Fibroblast of the aortic adventitia (primary cell): ENCODE measurements at places on chromosomes 2 and 18. TPM values are rescaled to one million over a fixed set of nuclear protein-coding genes. Genes with fewer than 3 reads are reported as not detected.

GRCh38 chr2:97885841-97886240 is 109.9 kb downstream of the TMEM131 start:
- no peak for DNase-seq

DNA sequence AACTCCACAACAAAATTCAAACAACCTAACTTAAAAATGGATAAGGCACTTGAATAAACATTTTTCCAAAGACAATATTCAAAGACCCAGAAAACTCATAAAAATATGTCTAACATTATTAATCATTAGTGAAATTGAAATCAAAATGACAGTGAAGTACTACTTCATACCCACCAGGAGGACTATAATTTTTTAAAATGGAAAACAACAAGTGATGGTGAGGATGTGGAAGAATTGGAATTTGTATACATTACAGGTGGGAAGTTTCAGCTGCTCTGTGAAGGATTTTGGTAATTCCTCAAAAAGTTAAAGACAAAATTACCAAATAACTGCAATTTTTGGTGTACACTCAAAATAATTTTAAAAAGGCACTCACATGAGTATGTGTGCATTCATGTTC is 920.0 kb downstream of the TDRD15 start:
- no peak for DNase-seq

Gene LRP1B
- 0.36 and 0.74 TPM in 2 replicates for total RNA-seq

Gene SERPINB8
- 14.8 and 18.9 TPM in 2 replicates for total RNA-seq
